ENCODE measurements at places on chromosomes 3 and 15.

- DNase-seq = no peak
Observed at GRCh38 chr3:12345584-12346494, 57.0 kb downstream of the PPARG start.

GRCh38 chr15:31153531-31153930 is 52.0 kb upstream of the TRPM1 start:
- DNase-seq = no peak

DNA sequence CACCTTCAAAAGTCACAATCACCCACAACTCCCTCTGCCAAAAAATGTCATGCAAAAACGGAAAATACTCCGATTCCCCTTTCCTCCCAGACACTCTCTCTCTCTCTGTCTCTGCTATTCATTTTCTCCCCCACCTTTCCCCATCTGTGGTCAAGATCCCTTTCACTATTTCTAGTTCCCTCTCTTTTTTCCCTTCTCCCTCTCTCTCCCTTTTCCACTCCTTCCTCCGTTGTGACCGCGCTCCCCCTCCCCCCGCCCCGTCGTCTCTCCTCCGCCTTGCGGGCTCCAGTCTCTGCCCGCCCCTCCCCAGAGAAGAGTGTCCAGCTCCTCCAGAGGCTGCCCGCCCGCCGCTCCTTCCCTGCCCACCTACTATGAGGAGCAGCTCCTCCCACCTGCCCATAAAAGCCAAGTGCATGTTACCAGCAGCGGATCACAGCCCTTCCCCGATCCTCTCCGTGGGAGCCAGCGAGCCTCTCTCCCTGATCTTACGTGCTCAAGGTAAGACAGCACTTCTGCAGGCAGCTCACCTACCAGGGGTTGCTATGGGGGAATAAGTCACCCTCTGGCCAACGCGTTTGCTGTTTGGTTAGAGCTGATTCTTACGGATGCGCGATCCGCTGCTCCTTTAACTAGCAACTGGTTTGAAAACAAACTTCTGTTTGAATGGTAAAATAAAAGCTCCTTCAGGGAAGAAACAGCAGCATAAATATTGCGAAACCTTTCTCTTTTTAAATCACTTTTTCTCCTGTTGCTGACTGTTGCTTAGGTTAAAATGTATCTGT is at the start of gene COL8A1:
COL8A1 (plus strand) TSS at position 428 of the 782 bp plus-strand sequence. CDS start 152,089 bp downstream, outside the sequence.
- no peak for DNase-seq

DNA sequence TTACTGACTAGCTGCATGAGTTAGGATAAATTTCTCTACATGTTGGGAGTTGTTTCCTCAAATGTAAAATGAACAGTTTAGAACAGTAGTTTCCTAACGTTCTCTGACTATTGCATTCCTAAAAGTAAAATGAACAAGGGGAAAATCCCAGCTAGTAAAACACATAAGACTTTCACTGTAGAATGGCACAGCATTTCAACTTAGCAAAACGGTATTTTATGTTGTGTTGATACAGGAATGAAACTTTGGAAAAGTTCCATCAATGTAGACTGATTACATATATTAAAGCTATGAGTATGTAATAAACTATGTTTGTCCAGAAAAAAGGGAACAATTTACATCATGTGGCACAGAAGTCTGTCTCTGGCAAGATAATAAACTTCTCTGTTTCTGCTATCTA is 297.4 kb upstream of the EPHA3 start:
- no peak for DNase-seq

GRCh38 chr3:58613236-58614132 is 36.3 kb upstream of the FAM107A start:
- no peak for DNase-seq

GRCh38 chr3:71255498-71255897 is 328.0 kb downstream of the FOXP1 start:
- DNase-seq = no peak

DNA sequence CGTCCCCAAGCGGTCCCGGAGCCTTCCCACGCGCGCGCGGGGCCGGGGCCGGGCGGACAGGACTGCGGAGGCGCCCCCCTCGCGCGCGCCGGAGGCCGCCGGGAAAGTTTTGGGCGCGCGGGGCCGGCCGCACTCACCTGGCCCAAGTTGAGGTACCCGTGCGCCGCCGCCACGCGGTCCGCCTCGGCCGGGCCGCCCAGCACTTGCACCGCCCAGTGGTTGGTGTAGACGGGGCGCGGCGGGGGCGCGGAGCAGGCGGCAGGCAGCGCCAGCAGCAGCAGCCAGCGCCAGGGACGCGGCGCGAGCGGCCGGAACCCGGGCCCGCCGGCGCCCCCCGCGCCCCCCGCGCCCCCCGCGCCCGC is 289 bp downstream of the PCSK6 start:
- DNase-seq = peak; percentile 29

DNA sequence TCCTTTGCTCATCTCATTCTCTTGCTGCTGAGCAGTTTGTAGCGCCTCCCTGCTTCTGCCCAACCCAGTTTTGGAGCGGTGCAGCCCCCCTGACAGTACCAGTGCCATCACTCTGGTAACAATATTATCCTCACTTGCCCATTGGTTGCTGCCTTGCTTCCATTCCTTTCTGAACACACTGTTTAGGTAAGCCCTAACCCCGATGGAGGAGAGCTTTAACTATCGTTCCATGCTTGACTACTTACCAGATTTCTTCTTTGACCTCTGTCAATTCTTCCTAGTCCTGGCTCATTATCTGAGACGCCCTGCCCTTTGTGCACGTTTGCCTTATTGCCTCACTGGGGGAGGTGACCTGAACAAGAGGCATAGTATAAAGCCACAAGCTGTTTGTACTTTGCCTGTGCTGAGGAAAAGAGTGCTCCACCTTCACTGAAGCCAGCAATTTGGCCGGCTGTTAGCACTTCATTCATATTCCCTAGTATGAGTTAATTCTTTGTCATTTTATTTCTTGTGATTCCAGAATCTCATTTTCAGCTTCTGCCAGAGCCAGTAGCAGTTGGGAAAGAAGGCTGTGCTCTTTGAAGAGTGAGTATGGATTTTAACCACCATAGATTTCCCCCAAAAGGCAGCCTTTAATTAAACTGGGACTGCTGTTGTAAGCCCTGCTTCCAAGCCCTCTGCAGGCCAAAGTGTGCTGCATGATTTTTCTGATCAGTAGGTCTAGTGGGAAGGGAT is 11.9 kb downstream of the ABHD6 start:
- no peak for DNase-seq

DNA sequence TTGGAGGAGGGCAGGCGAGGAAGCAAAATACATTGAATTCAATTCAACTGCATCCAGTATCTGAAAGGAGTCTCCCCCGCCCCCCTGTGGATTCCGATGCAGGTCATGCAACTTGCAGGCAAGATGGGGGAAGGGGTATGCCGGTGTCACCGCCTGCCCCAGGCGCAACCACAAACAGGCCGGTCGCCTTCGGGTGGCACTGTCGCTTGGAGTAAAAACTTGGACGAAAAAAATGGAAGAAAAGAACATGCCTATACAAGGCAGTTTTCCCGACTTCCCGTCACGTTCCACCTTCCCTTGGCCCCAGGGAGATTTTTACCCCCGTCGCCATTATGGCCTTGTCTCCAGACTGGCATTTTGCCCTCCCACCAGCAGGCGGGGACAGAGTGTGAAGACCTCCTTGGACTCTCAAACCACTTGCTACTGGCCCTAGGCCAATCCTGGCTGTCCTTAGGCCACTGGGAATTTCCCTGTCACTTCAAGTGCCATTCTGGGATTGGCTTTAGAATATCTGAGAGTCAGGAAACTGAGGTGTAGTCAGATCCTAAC is 1.6 kb upstream of the NTRK3 start:
- DNase-seq = no peak

- no peak for DNase-seq
Observed at GRCh38 chr3:171122861-171123260, 96.3 kb upstream of the SLC2A2 start.

GRCh38 chr3:193656445-193656844 is 63.4 kb downstream of the OPA1 start:
- no peak for DNase-seq

Data from NCI-H187 (cell line).